Central memory CD8-positive, alpha-beta T cell (primary cell): ENCODE measurements at places on chromosomes 13 and 19.
A peak's percentile ranks its signal among the peaks of the same experiment; 100 is the strongest.

DNA sequence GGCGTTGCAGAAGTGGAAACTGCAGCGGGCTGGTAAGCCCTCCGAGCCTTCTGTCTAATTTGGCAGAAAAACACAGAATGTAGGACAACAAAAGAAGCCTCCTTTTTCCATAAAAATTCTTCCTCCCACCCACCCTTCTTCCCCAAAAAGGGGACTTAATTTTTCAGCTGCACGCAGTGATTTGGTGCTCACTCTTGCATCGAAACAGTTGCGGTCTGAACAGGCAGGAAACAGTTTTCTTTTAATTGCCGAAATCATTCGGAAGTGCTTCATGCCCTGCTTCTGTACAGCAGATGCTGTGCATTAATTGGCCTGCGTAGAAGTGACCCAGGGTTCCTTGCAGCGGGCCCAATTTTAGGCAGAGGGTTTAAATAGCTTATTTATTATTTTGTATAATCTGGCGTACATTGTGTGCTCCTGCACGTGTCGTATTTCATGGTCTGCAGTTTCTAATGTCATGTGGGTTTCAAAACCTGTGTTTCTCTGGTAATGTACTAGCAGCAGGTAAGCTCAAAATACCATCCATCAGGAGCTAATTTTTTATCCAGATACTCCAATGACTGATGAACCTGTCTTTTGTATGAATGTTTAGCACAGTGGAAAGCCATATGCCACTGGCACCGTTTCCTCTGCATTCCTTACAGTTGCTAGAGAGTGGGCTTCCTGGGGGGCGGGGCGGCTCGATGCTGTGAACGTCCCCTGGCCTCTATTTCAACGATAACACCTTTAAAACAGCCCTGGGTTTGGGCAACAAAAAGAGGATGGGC is 66.6 kb downstream of the GGACT start:
- no peak for DNase-seq

DNA sequence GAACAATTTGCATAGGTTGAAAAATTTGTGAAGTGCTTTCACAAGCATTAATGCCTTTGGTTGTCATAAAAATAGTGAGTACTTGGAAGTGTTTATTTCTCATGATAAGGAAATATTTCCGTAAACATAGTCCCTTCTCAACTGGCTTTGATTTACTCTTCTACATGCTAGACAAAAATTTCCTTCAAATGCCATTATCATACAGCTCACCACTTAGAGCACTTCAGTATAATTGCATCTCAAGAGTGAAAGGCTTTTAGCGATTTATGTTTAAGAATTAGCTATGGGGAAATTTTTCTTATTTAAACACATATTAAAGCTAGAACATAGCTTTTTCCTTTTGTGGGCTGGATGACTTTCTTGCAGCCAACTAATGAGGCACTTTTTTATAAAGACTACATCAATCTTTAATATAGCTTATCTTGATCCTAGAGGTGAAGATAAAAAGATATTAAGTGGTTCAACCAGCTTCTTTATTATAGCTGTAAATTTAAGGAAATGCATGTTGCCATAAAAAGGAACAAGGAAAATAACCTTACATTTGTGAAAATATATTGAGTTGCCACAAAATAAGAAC is 656.8 kb downstream of the SLITRK6 start:
- no peak for DNase-seq

GRCh38 chr13:36673838-36674326 is at the start of gene SERTM1:
TSS of gene SERTM1 (plus strand) at chr13:36674020. CDS start at chr13:36695079, 21,059 bp downstream.
- DNase-seq = no peak

GRCh38 chr19:44746946-44747738 is 1.4 kb upstream of the BCL3 start:
- DNase-seq = peak; percentile 82

DNA sequence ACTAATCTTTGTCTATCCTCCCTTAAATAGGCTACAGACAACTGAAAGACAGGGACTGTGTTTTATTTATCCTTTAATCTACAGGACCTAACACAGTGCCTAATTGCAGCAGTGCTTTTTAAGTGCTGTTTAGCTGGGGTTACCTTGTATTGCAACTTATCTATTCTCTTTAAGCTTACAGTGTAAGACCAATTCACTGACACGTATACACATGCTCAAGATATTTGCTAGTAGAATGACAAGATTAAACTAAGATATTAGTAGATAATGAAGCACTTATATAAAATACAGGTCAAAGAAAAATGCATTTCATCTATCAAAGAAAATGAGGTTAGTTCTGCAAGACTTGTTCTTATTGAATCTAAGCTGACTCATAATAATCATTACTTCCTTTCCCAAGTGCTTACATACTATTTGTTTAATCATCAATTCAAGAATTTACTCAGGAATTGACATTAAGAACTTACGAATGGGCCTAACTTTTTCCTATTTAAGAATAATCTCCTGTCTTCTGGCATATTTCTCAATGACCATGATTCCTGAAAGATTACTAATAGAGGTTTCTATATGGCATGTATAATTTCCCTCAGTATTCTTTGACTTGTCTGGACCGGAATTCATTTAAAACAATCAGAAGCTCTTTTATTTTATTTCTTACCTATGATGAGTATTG is 75.8 kb upstream of the MAB21L1 start:
- DNase-seq = no peak

- no peak for DNase-seq
These were observed 76.9 kb downstream of the FOXO1 start for GRCh38 chr13:40589285-40590109.

DNA sequence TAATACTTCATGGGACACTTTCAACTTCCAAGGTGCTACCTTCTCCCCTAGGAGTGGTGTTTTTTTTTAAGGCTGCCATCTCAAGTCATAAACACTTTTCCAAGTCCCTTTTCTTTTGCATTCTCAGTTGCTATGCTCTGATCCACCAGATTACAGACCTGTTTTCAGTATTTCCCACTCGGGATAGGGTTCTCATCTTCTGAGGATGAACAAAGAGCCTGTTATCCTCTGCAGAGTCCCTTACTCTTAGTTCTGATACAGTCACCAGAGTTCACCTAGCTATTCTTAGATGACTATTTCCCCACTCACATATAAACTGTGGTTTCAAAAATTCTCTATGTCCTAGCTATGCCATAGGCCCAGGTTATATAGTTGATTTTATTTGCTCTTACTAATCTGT is 15.9 kb downstream of the ZDHHC20 start:
- DNase-seq = no peak

DNA sequence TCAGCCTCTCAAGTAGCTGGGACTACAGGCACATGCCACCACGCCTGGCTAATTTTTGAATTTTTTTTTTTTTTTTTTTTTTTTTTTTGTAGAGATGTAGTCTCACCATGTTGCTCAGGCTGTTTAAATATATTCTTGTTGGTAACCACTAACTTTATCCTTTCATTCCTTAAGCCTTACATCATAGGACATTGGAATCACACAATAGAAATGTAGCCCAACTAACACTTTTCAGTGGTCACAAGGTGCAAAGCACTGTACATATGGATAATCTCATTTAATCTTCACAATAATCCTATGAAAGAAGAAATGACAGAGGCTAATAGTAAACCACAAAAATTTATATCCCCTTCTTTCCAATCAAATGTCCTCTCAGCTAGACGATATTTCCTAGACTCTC is 417.8 kb upstream of the DACH1 start:
- DNase-seq = no peak

- no peak for DNase-seq
These were observed 6.6 kb downstream of the ISOC2 start for GRCh38 chr19:55454787-55455243.

DNA sequence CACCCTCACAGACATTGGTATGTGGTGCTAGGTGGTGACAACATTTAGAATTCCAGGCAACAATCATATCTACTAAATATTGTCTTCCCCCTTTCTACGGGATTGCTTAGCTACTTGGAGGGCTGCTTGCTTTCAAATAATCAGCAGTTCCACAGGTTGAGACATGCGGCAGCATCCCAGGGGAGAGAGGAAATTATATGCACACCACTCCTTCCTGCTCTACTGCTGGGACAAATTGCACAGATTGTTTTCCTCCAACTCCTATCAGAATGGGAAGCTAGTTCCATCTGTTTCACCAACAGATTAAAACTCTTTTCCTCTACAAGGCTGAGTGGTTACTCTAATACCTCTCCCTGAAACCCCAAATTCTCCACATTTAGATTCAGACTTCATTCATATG is 275.4 kb downstream of the DNAJC15 start:
- DNase-seq = no peak

GRCh38 chr19:31548941-31549340 is 199.7 kb upstream of the TSHZ3 start:
- DNase-seq = no peak

DNA sequence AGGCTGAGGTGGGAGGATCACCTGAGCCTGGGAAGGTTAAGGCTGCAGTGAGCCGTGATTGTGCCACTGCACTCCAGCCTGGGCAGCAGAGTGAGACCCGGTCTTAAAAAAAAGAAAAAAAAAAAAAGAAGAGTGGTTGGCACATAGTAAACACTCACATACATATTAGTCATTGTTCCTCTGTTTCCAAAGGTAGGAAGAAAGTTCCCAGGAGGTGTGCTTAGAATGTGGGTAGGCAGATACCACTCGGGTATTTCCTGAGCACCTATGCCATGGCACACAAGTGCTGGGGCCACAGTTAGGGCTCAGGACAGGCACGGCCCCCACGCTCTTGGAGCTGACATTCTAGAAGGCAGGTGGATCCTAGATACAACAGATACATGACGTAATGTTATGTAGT is 41.4 kb downstream of the SIPA1L3 start:
- DNase-seq = no peak

DNA sequence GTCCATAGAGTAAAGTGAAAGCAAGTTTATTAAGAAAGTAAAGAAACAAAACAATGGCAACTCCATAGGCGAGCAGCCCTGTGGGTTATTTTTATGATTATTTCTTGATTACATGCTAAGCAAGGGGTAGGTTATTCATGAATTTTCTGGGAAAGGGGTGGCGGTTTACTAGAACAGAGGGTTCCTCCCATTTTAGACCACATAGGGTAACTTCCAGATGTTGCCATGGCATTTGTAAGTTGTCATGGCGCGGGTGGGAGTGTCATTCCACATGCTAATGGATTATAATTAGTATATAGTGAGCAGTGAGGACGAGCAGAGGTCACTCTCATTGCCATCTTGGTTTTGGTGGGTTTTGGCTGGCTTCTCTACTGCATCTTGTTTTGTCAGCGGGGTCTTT is 8.4 kb upstream of the DCUN1D2 start:
- no peak for DNase-seq

DNA sequence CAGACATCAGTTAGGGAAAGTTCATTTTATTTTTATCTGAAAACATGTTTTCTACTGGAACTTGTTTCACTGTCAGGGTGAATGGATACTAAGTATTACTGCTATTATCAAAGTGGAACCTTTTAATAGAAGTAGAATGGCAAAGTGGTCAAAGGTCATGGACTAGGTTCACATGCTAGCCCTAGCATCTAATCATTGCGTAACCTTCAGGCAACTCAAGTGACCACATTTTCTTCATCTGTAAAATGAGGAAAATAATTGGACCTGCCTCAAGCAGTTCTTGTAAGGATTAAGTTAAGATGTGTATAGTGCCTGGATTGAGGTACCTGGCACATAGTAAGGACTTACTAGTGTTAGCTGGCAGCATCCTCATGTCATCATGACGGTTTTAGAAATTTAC is 5.0 kb downstream of the ZFP28 start:
- DNase-seq = no peak

GRCh38 chr19:45608948-45609347 is 6.9 kb upstream of the GPR4 start:
- DNase-seq = no peak

- DNase-seq = no peak
These were observed 782 bp upstream of the JUND start for GRCh38 chr19:18282021-18282787.
